ENCODE measurements at places on chromosomes 1 and 21. TPM values are rescaled to one million over a fixed set of nuclear protein-coding genes. Genes with fewer than 3 reads are reported as not detected.

The MAP10 gene
- total RNA-seq = 0.52 TPM

GRCh38 chr1:53465023-53465957 is 6.1 kb downstream of the DMRTB1 start:
- no peak overlapping the region for H3K4me3 ChIP-seq
- H3K27me3 ChIP-seq = no peaks in the 10 kb centered on the region
- peaks cover 1% of the 10 kb centered on the region for H3K4me1 ChIP-seq
- H3K27ac ChIP-seq = no peak overlapping the region
- H3K36me3 ChIP-seq = no peaks in the 10 kb centered on the region

- H3K36me3 ChIP-seq = peaks cover 76% of the 10 kb centered on the region
- no peak overlapping the region for H3K4me3 ChIP-seq
- peak; percentile 56 for DNase-seq
- H3K27ac ChIP-seq = no peak overlapping the region
- H3K27me3 ChIP-seq = no peaks in the 10 kb centered on the region
Measured at GRCh38 chr21:45209685-45210284, 77.9 kb downstream of the POFUT2 start.

DNA sequence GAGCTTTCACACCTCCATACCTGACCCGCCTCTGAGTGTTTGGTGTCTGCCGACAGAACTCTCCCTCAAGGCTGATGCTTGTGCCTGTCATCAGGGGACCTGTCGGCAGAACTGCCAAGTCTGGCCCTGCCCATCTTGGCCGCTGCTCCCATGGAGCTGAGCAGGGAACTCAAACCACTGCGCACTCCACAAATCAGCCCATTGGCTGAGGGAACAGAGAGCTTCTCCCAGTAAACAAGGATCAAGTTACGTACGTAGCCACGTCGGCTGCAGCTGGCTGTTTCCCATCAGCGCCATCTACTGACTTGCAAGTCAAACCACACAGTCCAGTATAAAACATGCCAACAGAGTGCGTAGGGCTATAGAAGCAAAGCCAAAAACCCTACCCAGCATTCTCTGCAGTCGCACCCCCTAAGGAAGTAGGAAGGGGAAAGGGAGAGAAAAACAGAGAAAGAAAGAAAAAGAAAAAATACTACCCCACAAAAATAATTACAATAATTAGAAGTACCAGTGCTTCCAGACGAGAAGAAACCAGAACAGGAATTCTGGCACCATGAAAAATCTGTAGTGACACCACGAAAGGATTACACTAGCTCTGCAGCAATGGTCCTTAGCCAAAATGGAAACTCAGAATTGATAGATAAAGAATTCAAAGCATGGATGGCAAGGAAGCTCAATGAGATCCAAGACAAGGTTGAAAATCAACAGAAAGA is 13.1 kb downstream of the KRTAP13-1 start:
- peaks cover 7% of the 10 kb centered on the region for H3K4me1 ChIP-seq
- no peaks in the 10 kb centered on the region for H3K36me3 ChIP-seq
- H3K4me3 ChIP-seq = peak overlapping the region; percentile 31

GRCh38 chr1:71647513-71648300 is 566.9 kb upstream of the ZRANB2 start:
- H3K27me3 ChIP-seq = no peaks in the 10 kb centered on the region
- peaks cover 10% of the 10 kb centered on the region for H3K4me1 ChIP-seq
- H3K27ac ChIP-seq = no peak overlapping the region
- no peaks in the 10 kb centered on the region for H3K36me3 ChIP-seq
- DNase-seq = no peak

DNA sequence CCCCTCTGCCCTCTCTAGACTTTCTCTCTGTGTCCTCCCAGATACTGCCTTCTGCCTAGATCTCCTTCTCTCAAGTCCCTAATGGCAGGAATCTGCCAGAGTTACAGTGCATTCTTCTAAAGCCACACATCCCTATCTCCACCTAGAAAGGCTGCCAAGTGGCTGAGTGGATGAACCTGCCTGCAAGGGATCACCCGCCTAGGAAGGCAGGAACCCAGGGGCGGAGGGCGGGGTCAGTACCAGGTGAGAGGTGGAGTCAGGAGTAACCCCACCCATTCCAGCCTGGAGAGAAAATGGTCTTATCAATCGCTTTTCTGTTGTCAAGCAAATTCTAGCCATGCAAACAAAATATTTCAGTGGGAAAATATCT is 60.8 kb downstream of the BCAR3 start:
- H3K27me3 ChIP-seq = no peaks in the 10 kb centered on the region
- H3K4me3 ChIP-seq = no peak overlapping the region
- DNase-seq = no peak
- H3K27ac ChIP-seq = peak overlapping the region; percentile 63
- peaks cover 86% of the 10 kb centered on the region for H3K4me1 ChIP-seq
